ENCODE measurements at places on chromosomes 16 and 17.

DNA sequence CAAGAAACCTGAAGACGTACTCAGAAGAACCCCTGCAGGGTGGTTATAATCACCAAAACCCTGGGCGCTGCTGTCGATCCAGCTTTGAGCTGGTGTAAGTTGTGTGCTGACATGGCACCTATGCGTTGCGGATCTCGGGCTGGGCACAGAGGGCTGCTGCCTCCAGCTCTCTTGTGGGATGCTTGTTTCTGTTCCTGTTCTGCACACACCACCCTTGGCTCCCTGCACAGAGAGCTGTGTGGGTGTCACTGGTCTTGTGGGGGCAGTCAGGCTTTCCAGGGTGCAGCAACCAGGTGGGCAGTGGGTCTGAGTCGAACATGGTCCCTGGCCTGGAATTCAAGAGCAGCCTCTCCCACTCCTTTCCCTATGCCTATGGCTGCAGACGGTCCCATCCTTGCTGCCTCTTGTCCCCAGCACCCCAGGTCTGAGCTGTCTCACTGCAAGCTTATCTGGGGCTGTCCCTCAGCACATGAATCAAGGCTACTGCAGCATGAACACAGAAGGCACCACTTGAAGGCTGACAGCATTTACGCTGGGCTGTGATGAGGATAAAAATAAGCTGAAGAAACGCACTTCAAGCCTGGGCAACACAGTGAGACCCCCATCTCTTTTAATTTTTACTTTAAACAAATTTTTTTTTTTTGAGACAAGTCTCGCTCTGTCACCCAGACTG is 20.1 kb downstream of the ZNF276 start:
- DNase-seq, result no peak

DNA sequence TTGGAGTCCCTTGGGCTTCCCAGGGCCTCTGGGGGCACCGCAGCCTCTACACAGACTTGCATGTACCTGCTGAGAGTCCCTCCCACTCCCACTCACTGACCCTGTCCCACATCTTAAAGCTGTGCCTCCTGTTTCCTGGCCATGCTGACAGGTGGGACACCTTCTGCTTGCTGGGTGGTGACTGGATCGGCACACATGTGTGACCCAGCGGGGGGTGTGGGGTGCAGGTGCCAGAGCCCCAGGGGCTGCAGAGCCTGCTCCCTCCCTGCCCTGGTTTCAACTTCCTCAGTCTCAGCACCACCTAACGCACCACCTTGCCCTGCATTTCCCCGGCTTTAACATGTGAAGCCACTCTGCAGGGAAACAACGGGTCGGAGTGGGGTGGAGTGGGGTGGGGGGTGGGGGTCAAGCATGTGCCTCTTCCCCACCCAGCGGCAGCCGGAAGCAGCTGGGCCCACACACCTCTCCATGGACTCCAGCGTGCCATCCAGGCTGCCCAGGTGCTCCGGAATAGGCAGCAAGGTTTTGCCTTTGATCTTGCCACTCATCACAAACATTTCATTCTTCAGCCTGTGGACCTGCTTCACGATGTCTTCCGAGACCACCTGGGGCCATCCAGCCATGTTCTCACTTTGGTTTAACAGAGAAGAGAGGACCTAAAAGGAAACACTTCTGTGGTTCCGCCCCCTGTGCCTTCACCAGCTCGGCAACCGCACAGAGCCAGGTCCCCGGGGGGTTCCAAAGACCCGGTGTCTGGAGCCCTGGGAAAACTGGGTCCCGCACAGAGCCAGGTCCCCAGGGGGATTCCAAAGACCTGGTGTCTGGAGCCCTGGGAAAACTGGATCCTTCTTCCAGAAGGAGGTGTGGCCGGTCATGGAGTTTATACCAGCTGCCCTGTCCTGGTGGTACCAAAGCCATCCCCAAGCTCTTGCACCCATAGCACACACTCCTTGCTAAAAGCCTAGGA is 4.7 kb downstream of the DNAH17 start:
- no peak for DNase-seq

DNA sequence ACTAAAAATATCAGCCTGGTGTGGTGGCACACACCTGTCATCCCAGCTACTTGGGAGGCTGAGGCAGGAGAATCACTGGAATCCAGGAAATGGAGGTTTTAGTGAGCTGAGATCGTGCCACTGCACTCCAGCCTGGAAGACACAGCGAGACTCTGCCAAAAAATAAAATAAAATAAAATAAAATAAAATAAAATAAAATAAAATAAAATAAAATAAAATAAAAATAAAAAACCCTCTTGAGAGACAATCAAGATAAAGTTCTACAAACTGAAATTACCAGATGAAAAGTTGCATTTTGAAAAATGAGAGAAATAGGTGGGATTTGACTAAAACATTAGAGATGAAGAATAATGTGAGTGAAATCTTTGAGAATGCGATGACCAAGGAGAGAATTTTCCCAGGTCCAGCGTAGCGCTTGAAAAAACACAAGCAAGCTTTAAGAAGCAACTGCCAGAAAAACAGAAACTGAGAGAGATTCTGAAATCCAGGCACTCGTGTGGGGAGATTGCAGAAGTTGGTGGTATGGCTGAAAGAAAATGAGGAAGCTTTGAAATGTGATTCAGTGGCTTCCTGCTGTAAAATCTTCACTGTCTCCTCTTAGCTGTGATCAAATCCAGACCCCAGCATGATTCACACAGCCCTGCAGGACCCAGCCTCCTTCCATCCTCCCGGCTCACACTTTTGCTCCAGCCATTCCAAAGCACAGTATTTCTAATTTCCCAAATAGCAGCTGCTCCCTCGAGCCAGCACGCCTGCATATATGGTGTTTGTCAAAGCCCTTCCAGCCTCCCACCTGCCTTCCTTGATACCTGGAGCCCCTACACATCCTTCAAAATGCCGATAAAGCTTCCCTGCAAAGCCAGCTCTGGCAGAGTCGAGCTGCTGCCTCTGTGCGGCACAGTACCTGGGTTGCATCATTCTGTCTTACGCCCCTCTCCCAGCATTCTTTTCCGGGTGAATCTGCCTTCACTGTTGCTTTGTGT is 8.2 kb upstream of the CD300E start:
- DNase-seq, result no peak

GRCh38 chr16:46720619-46721018 is 27.5 kb downstream of the MYLK3 start:
- DNase-seq, result no peak

DNA sequence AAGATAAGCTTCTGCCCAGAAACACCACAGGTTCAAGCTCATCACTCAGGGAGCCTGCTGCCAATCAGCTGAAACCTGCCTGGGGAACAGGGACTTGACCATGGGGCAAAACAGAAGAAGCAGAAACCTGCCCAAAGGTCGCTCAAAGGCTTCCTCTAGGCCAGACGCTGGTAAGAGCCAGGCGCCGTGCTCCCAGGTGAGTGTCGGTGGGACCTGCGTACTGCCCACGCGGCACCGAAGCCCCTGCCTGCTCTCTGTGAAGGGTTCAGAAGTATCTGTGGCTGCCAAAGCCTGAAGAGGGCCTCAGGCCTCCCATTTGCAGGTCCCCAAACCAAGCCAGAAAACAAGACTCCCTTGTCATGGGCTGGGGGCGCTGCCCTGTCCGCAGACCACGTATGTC is 10.4 kb downstream of the SGSH start:
- no peak for DNase-seq

- DNase-seq, result no peak
Measured at GRCh38 chr17:55730808-55731207, 8.1 kb upstream of the TMEM100 start.

- DNase-seq, result no peak
Measured at GRCh38 chr17:67582673-67583081, 135.1 kb upstream of the NOL11 start.

DNA sequence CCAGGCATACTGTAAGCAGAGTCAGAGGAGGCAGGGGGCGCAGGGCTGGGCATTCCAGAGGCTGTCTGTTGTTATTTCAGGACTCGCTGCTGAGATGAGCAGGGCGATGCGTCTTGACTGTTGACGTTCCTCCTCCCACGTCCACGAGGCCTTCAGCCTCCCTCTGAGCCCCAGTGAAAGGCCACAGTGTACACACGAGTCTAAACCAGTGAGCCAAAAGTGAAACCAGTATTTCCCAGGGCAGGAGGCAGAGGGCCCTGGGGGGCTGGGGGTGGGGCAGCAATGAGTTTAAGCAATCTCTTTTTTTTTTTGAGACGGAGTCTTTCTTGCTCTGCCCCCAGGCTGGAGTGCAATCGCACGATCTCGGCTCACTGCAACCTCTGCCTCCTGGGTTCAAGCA is 21.5 kb downstream of the SMTNL2 start:
- no peak for DNase-seq

GRCh38 chr17:2691069-2691871 is 20.3 kb downstream of the CLUH start:
- no peak for DNase-seq

GRCh38 chr16:20937736-20938135 is 37.2 kb downstream of the LYRM1 start:
- no peak for DNase-seq

DNA sequence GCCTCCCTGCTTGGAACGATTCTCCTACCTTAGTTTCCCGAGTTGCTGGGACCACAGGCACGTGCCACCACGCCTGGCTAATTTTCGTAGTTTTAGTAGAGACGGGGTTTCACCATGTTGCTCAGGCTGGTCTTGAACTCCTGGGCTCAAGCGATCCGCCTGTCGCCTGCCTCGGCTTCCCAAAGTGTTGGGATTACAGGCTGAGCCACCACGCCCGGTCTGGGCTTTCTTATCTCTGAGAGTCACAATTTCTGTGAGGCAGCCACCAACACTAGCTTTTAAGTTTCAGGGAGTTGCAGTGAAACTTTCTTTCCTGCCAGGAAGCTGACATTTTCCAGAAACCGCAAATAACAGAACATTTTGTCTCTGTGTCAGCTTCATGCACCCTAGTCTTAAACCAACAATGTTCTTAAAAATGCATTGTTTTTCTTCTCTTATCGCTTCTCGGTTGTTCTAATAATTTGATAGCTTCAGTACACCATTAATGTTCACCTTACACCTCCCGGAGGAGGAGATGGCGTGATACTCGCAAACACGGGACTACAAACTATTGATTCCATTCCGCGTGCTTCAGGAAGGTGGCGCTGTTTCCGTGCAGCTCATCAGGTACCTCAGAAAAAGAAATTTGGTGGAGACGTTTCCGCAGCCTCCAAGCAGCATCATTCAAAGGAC is 7.4 kb upstream of the DHRS7B start:
- DNase-seq, result peak; percentile 72

DNA sequence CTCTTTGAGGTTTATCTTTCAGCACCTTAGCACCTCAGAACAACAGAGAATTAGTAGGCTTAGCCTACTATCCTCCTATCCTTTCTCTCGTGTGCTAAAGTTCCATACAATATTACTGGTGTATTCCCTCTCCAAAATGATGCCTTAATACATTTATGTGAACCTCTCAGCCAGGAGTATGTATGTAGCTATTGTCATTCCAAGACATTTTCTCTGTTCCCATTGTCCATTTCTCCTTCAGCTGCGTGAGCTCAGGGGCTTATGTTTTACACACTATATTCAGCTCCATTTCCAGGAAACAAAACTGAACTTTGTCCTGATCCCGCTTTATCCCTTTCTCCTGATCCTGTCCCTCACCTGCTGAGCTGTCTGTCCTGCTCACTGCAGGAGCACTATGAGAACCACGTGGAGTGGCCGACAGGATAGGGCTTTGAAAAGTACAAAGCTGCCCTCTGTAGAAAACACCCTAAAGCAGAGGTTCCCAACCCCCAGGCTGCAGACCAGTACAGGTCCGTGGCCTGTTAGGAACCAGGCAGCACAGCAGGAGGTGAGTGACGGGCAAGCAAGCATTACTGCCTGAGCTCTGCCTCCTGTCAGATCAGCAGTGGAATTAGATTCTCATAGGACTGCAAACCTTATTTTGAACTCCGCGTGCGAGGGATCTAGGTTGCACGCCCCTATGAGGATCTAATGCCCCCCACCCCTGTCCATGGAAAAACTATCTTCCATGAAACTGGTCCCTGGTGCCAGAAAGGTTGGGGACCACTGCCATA is 55.7 kb downstream of the CENPV start:
- no peak for DNase-seq

- DNase-seq, result no peak
Measured at GRCh38 chr16:782766-783403, 5.3 kb downstream of the RPUSD1 start.
